ENCODE measurements at places on chromosomes 12 and 14. TPM values are rescaled to one million over a fixed set of nuclear protein-coding genes. Genes with fewer than 3 reads are reported as not detected.

Gene NACA
- 2,397 TPM for polyA plus RNA-seq

Gene ART4
- 0.07 TPM for polyA plus RNA-seq

GRCh38 chr14:51073731-51074130, 21.2 kb downstream of the TRIM9 start:
- no peak for DNase-seq

GRCh38 chr14:59020382-59020781, 168.1 kb upstream of the DAAM1 start:
- no peak for DNase-seq

DNA sequence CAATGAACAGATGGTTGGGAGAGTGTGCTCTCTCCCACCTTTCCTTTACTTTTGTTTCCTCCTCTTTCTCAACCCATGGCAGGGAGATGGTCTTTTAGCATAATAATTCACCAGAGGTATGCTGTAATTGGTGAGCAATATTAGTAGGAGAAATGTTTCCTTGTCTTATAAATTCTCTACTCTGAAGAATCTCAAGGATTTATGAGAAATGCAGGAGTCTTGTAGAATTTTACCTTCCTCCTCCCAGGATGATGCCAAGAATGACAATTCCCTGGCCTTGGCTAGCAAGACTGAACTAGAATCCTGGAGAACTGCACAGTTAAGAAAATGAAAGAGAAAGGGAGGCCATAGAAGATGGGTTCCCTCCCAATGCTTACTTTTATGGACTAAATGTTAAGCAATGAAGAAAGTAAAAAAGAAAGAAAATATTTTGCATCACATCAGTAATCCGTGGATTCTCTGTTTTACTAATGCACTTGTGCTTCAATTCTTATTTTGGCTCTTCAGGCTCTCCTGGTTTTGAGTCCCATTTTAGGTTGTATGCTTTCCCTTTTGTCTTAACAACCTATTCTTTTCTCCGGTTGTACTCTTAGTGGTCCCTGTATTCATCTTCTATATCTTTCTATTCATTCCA, 192.9 kb upstream of the GARIN6 start:
- no peak for DNase-seq

DNA sequence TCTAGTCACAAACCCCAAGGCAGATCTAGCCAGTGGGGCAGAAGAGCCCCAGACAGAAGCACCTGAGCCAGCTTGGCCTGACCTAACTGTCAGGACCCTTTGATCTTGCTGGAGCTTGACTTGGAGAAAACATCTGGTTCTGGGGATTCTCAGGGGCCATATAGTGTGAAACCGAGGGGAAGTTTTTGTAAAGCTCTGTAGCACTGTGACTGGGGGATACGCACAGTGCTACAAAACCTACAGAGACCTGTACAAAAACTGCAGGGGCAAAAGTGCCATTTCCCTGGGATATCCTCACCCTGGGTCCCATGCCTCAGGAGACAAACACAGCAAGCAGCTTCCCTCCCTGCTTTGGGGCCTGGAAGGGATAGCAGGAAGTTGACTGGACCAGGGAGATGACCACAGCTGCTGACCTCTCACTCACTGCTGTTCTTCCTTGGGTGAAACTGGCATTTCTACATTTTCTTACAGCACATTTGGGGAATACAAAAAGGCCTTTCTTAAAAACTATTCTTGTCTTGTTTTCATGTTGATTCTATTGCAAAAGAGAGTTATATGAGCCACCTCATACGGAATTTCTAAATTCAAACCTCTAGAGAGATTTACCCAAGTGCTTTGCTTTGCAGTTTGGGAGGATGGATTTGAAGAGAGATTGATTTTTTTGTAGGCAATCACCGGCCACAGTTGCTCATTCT, 140.0 kb downstream of the DAD1 start:
- no peak for DNase-seq

DNA sequence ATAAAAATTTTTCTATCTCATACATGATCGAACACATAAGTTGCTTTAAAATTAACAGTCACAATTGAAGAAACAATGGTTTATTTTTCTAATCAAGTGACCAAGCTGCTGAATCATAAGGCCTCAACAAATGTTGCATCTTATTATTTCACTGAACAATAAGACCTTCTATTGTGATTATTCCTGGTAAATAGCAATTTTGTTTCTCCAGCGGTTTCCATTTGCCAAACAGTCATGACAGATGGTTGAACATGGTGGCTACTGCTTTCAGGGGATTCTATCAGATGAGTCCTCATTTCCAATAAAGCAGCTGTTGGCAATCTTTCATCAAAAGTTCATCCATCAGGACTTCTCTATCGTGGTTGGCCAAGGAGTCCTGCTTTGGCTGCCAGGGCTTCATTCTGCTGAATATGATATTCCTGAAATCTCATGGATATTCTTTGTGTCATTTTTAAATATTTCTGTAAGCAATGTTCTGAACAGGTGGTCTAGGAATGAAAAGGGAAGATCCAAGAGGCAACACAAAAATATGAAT, 13.0 kb downstream of the TOMM20L start:
- DNase-seq = no peak

- DNase-seq = no peak
Observed at GRCh38 chr12:120037851-120038250, 48.8 kb downstream of the BICDL1 start.

GRCh38 chr12:40444174-40444573, 219.4 kb downstream of the LRRK2 start:
- DNase-seq = no peak

DNA sequence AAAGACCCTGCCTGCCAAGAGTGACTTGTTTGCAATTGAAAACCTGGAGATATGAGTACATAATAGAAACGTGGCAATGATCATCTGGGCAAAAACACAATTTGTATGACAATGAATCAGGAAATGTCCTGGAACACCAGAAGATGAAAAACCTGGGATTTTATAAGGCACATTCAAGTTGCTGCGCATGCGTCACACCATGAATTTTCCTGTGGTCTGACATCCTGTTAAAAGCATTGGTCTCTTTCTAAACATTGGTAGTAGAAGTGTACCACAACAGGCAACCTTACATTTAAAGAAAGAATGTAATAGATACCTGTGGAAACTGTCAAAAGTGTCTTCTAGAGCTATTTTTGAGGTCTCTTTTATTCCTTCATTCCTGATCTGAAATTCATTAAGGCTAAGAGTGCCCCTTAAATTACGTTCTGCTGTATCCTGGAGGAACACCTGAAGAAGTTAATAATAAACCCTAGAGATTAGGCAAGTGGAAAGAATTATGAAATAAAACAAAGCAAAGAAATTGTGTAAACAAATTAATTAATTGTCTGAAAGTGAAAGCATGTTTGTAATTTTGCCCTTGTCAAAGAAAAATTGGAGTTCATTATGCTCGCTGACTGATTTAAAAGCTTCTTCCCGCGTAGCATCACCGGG, 676.5 kb downstream of the DIO2 start:
- DNase-seq = no peak

DNA sequence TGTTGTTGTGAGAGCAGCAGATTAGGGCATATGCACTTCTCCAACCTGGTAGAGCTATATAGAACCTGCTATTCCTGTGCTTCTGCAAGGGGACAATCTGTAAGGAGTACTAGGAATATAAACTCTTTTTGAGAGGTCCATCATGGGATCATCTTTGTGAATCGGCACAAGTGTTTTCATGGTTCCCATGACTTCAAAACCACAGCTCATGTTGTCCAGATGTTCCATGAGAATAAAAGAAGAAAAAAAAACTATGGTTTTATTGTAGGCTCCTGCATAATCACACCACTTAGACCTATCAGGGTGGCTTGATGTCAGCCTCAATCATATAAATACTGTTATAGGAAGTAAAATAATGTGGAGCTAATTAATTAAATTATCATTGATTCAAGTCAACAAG, 311.4 kb upstream of the ATP2B1 start:
- no peak for DNase-seq

DNA sequence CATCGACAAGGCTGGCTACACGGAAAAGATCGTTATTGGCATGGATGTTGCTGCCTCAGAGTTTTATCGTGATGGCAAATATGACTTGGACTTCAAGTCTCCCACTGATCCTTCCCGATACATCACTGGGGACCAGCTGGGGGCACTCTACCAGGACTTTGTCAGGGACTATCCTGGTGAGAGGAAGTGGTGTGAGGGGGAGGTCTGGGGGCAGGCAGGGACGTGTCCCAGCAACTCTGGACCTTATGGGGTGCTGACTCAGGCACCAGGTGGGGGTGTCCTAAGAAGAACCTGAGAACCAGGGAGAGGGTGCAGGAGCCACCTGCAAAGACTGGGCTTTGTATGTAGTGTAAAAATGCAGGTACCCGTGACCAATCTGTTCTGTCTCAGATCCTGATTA, 5.2 kb downstream of the ENO2 start:
- DNase-seq = no peak

Gene CLEC1B
- polyA plus RNA-seq = 2.9 TPM

DNA sequence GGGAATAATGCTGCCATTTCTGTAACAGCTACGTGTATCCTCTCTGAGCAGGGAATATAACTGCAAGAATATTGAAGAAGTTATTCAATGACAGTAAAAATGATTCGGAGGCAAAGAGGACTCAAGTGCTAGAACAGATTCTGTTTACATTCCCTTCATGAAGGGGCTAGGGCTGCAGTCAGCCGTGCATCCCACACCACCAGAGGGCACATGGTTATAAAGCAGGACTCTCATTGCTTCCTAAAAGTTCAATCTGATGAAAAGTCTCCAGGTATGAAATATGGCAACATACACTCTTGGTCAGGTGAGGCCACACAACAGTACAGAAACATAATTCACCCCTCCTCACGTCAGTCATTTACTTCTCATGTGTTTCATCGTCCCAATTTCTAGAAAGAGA, 34.0 kb downstream of the TCHP start:
- no peak for DNase-seq

Gene RPL10L
- polyA plus RNA-seq = 0.32 TPM

DNA sequence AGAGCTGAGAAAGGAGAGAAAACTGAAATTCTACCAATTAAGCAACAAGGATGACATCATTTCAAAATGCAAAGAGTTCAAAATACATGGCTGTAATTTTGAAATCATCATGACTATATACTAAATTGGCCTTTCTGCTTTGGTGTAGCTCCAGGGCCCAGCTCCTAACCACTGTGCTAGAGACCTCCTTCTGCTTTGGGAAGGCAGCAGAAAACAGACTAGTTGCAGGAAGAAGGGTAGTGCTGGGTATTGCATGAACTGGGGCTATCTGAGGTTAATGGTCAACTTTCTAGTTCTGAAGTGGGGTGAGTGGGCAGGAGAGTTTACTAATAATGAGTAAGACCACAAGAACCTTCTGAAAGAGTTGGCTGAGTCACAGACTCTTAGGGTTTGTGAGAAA, 66.2 kb downstream of the PTGER2 start:
- DNase-seq = no peak

Gene TAS2R42
- polyA plus RNA-seq = not detected

Gene DIO2
- polyA plus RNA-seq = 0.26 TPM

GRCh38 chr12:106195621-106196027, 52.2 kb downstream of the CKAP4 start:
- DNase-seq = no peak

DNA sequence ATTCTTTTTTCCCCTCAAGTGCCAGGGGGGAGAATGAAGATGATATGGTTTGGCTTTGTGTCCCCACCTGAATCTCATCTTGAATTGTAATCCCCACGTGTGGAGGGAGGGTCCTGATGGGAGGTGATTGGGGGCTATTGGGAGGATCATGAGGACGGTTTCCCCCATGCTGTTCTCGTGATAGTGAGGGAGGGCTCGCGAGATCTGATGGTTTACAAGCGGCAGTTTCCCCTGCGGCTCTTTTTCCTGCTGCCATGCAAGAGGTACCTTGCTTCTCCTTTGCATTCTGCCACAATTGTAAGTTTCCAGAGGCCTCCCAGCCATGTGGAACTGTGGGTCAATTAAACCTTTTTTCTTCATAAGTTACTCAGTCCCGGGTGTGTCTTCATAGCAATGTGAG, 173.7 kb downstream of the CAND1 start:
- DNase-seq = no peak

Gene HOXC11
- polyA plus RNA-seq = 2.8 TPM

Gene C12orf54
- 0.60 TPM for polyA plus RNA-seq

DNA sequence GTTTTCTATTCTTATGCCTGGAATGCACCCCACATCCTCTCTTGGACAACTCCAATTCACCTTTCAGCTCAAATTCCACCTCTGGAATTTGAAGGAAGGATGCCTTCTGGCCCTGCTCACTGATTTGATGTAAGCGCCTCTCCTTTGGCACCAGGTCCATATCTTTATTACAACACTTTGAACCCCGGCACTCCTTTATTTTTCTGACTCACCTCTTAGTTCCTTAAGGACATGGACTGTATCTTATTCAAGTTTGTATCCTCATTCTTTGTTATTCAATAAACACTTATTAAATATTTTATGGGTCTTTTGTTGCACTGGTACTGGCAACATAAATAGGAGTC, 3.1 kb downstream of the GALC start:
- no peak for DNase-seq

Gene ACOT6
- polyA plus RNA-seq = 0.19 TPM

DNA sequence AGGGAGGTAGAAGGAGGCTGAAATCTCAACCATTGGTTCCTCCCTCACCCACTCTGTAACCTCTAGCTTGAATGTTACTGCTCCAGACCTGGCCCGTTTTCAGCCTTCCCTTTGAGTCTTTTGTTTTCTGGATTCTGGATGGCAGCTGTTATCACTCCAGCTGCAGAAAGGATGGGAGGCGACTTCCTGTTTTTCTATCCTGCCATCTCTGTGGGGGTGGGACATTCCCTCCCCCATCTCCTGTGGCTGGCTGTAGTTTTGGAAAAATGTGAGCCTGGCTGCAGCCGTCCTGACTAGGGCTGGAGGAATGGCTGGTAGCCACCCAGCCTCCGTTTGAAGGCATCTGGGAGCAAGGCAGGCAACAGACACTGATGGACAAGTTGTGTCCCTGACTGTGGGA, 2.9 kb upstream of the PPFIBP1 start:
- no peak for DNase-seq

Gene FLRT2
- polyA plus RNA-seq = 259 TPM

GRCh38 chr12:55711786-55712553, 3.9 kb upstream of the BLOC1S1 start:
- no peak for DNase-seq

DNA sequence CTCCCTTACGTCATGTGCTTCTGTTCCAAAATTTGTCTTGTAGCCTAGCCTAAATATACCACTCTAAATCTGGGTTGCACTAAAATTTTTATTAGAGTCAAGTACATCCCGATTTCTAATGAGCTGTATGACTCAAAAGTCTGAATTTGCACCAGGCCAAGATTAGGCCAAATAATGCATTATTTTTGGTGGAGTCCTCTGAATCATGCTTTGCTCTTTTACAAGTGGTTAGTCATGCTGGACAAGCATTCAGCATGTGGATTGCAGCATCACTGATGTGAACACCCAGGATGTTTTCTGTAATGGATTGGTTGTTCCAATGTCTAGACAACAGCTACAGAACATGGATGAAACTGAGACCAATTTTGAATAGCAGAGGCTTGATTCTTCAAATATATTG, 23.7 kb downstream of the HEBP1 start:
- DNase-seq = no peak

Gene GPR65
- 0.44 TPM for polyA plus RNA-seq
